GM12891 (cell line): ENCODE measurements at places on chromosomes 3 and 15.

GRCh38 chr15:54014067-54014655 lies 35.9 kb downstream of the UNC13C start:
- no peak for DNase-seq

DNA sequence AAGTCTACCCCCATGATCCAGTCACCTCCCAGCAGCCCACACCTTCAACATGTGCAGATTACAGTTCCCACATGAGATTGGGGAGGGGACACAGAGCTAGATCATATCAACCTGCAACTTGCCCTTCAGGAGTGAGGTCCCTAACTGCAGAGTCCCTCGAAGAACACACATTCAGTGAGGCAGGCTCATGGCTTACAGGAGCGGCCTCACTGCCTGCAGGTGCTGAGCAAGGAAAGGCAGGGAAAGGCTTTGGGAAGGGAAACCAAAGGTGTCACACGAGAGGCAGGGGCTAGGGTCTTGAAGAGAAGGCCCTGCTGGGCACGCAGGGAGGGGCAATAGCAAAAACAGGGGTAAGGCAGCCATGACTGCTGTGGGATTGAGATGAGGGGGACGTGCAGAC lies 182.4 kb upstream of the CHRNA7 start:
- DNase-seq: no peak

GRCh38 chr15:31296219-31296645 lies 30.4 kb upstream of the KLF13 start:
- DNase-seq: no peak

- DNase-seq: no peak
Measured at GRCh38 chr15:69398491-69398891, 15.7 kb upstream of the KIF23 start.

DNA sequence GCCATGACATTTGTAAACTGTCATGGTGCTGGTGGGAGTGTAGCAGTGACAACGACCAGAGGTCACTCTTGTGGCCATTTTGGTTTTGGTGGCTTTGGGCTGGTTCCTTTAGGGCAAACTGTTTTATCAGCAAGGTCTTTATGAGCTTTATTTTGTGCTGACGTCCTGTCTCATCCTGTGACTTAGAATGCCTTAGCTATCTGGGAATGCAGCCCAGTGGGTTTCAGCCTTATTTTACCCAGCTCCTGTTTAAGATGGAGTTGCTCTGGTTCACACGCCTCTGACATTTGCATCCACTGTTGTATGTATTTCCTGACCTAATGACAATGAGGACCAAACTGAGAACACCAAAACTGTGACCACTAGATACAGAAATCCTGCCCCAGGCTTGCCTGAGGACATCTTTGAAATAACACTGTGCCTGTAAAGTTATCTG lies 37.6 kb downstream of the RAB8B start:
- DNase-seq: no peak
